ENCODE measurements at places on chromosomes 2 and 18.
A peak's percentile ranks its signal among the peaks of the same experiment; 100 is the strongest.

- DNase-seq: no peak
Observed at GRCh38 chr2:149399934-149400615, 69.7 kb downstream of the LYPD6 start.

GRCh38 chr18:64438178-64438577, 289.3 kb upstream of the LINC00305 start:
- DNase-seq: no peak

GRCh38 chr2:152622219-152622618, 95.0 kb downstream of the PRPF40A start:
- DNase-seq: no peak

- no peak for DNase-seq
Observed at GRCh38 chr18:29160170-29160569, 983.2 kb upstream of the CDH2 start.

GRCh38 chr2:69620870-69621269, 22.7 kb downstream of the AAK1 start:
- DNase-seq: no peak

DNA sequence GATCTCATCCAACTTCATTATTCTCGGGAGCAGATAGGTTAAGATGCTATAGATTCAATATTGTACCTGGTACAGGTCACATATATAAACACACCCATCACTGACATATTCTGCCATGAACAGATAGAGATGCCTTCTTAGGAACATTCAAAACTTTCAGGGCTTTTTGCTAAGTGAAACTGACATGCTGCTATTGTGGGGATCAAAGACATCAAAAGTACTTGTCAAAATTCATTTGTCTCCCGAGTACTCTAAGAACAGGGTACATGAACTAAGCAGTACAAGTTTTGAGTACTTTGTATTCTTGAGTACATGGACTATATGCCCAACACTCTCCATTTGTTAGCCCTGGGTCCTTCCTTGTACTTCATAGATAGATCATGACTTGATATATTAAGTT, 173.5 kb downstream of the FSHR start:
- DNase-seq: no peak

- DNase-seq: no peak
Observed at GRCh38 chr2:159736048-159736447, 23.7 kb downstream of the MARCHF7 start.

DNA sequence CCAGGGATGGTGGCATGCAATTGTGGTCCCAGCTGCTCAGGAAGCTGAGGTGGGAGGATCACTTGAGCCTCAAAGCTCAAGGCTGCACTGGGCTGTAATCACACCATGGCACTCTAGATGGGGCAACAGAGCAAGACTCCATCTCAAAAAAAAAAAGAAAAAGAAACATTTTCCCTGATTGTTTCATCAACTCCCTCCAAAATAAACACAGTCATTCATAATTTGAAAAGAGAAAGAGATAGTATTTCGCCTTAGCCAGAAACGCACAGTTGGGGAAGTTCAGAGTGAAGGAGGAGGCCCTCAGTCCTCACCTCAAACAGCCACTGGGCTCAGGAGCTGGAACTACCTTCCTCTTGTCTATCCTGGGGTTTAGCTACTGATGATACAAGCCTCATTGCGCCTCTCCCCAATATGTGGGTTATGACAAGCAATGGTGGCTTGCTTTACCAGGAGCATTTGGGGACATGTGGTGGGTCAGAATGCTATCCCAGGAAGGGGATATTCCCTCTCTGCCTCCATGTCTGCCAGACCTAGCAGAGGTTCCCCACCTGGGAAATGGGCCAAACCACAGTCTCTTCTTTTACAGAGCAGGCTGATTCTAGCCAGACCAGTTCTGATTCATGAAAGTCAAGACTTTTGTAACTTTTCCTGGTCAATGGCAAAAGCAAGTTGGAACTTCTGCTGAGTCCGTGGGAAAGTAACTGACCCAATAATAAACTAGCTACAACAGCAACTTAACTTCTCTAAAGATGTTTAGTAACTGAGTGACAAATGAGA, 22.2 kb upstream of the TMEM87B start:
- DNase-seq: no peak

GRCh38 chr2:204849892-204850291, 304.6 kb downstream of the PARD3B start:
- no peak for DNase-seq

DNA sequence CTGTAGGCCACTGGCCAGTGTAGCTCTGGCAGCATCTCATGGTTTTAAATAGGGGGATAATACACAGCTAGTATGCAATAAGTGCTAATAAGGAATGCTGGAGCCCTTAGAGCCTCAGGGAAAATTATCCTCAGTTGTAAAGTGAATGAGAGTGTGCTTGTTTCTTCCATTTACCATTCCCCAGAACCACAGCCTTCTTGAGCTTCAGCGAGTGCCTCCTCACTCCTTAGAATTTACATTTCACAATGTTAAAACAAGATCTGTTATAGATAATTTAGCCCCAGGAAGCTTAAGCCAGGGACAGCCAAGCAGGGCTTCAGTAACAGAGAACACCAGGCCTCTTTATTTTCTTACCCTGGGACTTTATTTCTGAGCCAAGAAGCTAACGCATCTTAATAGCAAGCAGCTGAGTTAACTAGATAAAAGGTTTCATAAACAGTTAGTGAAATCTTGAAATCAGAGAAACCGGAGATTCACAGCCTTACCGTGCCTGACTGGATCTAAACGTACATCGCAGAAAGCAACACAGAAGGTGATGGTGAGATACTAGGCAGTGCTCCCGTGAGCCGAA, 535.2 kb downstream of the TDRD15 start:
- no peak for DNase-seq

- no peak for DNase-seq
Observed at GRCh38 chr2:125644257-125644656, 1011.7 kb upstream of the GYPC start.

- DNase-seq: no peak
Observed at GRCh38 chr2:187577310-187577709, 23.1 kb upstream of the TFPI start.

DNA sequence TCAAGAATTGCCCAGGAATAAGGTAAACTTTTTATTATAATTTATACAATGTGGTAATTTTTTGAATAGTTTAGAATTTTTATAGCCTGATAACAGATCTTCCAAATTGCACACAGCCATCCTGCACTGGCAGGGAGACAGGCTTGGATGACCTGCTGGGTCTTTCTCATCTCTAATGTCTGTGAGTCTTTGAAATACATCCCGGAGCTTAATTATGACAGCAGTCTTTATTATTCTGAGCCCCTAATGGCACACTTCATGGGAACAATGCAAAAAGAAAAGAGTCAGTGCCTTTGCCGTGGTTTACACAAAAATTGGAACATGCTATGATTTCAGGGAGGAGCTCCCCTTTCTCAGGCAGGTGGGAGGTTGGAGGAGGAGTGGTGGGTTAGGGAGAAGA, 71.0 kb downstream of the TMEM182 start:
- no peak for DNase-seq

- no peak for DNase-seq
Observed at GRCh38 chr2:161030260-161031063, 129.8 kb upstream of the TANK start.

- DNase-seq: no peak
Observed at GRCh38 chr2:157838442-157839161, 37.5 kb downstream of the ACVR1 start.

GRCh38 chr2:100757621-100758394, 62.1 kb upstream of the NPAS2 start:
- DNase-seq: no peak

- no peak for DNase-seq
Observed at GRCh38 chr2:173099804-173100203, 24.2 kb downstream of the MAP3K20 start.

DNA sequence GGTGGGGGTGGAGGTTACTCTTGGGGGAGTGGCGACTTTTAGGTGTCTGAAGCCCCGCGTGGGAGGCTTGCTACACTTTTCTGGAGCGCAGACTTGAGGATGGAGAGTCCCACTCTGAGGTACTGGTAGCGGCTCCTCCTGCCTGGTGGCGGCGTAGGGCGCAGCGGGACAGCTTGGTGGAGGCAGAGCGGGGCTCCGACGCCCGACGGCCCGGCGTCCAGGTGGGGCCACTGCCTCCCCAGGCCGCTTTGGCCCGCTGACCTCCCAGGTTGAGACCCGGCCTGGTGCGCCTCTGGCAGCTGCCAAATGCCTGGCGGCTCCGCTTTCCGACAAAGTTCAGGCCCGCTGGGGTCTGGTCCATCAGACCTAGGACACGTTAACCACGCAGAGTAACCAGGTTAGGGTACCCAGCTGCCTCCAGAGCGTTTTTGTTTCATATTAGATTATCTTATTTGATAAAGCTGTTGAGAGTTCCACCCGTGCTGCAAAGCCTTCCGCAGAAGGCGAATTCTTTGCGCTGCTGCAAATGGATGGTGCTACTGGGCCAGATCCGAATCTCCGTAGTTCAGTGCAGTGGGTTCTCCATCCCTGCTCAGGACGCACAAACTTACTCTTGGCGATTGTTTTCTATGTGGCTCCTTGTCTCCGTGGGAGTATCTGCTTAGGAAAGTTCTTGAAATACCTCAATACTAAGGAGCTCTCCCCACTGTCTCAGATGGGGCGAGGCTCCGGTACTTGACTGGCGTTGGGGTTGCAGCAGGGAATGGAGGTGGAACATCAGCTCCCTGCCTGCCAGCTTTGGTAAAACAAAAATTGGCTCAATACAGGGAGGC, 405.9 kb downstream of the XIRP2 start:
- DNase-seq: no peak

DNA sequence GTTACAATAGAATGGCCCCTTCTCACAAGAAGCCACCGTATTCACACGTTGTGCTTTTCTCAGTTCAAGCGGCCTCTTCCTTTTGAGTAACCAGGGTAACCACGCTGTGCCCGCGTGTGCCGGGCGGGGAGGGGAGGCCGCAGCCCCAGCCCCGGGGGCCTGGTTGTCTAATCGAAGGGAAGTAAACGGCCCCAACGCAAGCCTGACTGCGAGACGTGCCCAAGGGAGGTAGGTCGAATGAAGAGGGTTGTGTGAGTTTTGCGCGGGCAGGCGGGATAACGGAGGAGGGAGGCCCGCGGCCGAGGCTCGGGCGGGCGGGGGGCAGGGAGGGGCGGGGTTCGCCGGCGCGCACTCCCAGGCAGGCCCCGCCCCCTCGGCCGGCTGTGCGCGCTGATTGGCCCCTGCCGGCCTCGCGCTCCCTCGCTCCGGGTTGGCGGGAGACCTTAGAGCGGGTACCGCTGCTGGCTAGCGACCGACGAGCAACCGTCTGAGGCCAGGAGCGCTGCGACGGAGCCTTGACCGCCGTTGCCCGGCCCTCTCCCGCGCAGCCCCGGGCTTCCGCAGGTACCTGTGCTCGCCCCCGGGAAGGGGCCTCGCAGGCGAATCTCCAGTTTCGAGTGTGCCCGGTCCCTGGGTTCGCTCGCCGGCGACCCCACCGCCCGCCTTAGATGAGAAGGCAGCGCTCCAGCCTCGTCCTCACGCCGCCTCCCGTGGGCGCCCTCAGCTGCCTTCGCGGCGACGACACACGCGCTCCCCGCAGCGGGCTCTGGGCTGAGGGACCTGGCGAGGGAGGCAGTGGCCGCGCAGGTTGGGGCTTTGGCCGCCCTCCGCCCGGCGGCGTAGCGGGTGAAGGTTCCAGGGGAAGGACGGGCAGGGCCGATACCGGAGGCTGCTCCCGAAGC, at the start of gene SPDYA:
Gene SPDYA, plus strand, starts transcription at position 451 of the 902 bp plus-strand sequence. CDS start 5,181 bp downstream, outside the sequence.
- DNase-seq: peak; percentile 72

- no peak for DNase-seq
Observed at GRCh38 chr18:45688113-45688512, 35.9 kb upstream of the SLC14A1 start.

GRCh38 chr2:240462073-240462706, 26.7 kb downstream of the GPC1 start:
- no peak for DNase-seq

DNA sequence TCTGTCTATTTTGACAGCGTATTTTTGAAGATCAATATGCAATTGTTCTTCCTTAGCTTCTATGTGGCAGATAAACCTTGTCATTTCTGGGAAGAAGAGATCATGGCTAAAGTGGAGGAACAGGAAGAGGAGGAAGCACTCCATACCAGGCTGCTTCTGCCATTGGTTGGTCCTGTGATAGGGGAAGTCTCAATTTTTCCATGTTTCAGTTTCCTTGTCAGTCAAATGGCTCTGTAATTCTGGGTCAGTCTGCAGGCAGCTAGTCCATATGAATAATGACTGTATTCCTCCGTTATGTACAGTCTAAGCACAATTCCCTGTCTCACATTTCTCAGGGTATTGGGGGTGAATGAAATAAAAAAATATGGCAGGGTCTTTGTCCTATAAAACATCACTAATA, 277.6 kb upstream of the CXCR4 start:
- DNase-seq: no peak

DNA sequence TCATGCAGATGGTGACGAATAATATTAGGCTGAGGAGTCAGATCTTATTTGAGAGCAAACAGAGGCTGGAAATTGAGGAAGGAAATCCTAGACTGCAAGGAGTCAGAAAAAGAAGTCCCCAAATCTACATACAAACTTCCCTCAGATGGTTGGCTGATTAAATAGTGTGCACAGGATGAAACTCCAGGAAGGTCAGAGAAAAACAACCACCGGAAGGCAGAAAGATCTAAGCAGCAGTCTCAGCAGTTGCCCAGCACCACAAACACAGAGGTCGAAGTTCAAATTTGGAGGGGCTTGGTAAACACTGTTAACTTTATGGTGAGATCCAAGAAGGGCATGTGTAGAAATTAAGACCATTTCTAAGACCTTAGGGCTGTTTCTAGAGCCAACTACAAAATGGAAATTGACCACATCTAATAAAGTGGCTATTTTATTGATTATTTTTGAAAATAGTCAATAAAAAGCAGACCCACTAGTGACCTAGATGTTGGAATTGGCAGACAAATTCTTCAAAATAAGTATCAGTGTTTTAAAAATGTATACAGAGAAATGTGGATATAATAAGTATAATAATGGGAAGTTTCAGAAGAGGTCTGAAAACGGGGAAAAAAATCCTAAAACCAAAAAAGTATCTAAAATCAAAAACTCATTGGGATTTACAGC, 134.8 kb downstream of the GALNT1 start:
- DNase-seq: no peak

DNA sequence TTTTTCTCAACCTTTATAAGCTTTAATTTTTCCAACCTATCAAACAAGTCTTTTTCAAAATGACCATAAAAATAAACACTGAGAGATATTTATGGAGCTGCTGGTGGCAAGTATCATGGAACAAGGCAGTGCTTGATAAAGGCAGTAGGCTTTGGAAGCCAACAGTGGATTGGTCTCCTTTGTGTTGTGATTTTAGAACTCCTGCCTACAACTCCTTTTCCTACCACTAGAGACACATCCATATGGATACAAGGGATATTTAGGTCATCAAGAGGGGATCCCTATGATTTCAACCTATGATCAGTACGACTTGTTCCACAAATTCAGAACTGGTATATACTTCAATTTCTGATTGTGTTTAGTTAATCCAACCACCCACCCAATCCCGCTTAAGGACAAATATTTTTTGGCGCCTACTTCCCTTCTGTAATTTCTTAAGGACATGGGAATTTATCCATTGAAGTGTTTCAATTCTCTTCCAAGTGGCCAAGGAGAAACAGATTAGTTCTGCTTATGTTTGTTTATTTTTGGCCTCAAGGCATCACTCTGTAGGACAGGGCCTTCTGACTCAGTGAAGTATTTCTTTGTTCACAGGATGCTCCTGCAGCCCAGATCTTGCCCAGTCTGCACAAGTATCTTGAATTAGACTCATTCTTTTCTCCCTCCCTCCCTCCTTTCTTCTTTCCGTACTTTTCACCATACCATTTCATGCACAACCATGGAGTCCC, 2119.6 kb upstream of the PIK3C3 start:
- no peak for DNase-seq

All from activated effector memory CD4-positive, alpha-beta T cell treated with Interleukin-2 at 50 U/mL for 16 hours (primary cell).